ENCODE measurements at places on chromosomes 4 and X.

- DNase-seq = no peak
Observed at GRCh38 chrX:112643721-112644120, 36.0 kb downstream of the LHFPL1 start.

GRCh38 chr4:127214016-127214415 lies 418.7 kb upstream of the INTU start:
- DNase-seq = no peak

DNA sequence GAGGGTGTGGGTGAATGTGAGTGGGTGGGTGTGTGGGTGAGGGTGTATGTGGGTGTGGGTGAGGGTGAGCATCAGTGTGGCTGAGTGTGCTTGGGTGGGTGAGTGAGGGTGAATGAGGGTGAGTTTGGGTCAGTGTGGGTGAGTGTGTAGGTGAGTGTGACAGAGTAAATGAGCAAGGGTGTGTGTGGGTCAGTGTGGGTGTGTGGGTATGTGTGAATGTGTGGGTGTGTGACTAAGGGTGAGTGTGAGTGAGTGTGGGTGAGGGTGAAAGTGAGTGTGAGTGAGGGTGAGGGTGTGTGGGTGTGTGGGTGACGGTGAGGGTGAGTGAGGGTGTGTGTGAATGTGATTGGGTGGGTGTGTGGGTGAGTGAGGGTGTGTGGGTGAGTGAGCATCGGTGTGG lies 1676.7 kb upstream of the TENM3 start:
- DNase-seq = no peak

GRCh38 chr4:145498430-145498829 lies 16.8 kb downstream of the SMAD1 start:
- DNase-seq = no peak

DNA sequence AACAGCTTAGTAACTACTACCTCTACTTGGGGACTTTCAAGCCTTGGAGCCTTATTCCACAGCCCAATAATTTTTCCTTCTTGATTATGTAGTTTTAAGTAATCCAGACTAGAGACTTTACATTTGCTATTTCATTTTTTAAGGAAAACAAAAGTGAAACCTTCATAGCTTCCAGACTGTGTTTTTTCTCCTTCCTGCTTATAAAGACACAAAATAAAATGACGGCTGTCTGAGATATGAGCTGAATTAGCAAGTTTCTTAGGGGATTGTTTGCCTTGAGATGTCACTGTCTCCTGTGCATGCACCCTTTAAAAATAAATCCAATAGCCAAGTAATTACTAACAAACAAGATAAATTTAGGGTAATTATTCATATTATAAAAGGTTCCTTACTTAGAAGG lies 78.8 kb upstream of the PACRGL start:
- no peak for DNase-seq
